CD4-positive, alpha-beta T cell treated with Interleukin-17A for 4 hours (primary cell): ENCODE measurements at places on chromosomes 3 and 15.

- DNase-seq, result no peak
Observed at GRCh38 chr3:185502987-185503386, 4.2 kb upstream of the TMEM41A start.

- DNase-seq, result no peak
Observed at GRCh38 chr3:34419801-34420200, 621.4 kb downstream of the PDCD6IP start.

DNA sequence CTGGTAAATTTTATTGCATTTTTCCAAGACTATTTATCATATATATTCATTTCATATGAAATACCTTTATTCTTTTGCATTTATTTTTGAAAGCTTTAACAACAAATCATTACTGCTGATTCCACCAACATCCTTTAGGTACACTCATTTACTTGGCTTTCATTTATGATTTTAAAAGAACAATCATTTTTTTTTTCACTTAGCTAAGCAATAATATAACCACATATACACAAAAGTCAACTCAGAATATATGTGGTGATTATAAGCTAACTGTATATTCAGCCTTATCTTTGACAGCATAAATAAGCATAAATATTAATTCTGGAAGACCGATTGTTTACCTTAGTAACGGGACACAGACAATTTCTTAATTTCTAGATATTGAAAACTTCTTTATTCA is 458.6 kb upstream of the ZNF385D start:
- no peak for DNase-seq

DNA sequence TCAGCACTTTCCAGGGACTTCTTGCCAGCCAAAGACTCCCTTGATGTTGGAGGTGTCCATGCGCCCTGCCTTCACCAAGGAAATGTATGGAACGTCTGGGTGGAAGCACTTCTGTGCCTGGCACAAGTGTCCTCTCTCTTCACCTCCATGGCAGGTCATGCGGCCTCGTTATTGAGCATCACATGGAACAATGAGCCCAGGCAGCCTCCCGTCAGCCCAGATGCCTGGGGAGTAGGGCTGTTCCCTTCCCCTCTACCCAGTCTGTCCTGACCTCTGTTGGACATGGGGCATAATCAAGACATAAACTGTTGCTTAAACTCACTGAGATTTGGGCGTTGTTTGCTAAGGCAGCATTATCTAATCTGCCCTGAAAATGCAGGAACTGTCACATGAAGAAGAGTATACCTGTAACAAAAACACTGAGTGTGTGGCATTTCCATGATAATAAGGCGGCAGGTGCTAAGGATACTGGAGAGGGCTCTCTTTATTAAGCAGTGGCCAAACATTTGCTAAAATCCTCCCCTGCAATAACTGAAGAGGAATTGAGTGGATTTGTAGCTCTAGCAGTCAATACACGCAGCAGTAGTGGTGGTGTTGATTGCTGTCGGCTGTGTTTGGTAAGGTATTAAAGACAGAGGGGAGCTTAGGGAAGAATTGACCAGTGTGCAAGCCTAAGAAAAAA is 338.2 kb upstream of the ATP10A start:
- DNase-seq, result no peak

GRCh38 chr15:65326117-65326526 is 21.6 kb downstream of the RNU5B-1 start:
- no peak for DNase-seq

GRCh38 chr15:84824260-84825007 is 7.3 kb downstream of the ALPK3 start:
- no peak for DNase-seq

GRCh38 chr3:191412759-191413158 is 48.2 kb upstream of the PYDC2 start:
- DNase-seq, result no peak

- DNase-seq, result no peak
Observed at GRCh38 chr3:178137831-178138230, 398.4 kb upstream of the KCNMB2 start.

DNA sequence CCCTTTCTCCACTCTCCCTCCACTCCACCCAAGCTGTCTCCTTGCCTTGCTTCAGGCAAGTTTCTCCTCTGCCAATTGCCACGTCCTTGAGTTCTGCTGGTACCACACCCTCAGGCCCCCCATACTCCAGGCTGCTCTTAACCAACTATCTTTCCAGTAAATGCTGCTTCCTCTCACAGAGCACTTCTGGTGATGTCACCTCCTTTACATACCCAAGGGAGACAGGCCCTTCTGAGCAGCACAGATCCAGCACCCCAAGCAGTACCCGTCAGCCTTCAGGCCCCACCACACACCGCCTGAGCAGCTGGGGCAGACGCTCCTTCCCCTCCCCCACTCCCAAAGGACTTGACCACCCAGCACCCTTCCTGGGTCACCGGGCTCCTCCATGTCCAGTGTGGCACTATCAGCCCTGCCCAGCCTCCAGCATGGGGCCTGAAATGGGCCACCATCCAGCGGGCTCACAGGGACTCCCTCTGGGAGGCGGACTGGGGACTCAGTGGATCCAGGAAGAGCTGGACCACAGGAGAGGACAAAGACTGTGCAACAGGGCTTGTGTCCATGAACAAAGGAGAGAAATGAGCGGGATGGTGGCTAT is 50.2 kb downstream of the KLF15 start:
- DNase-seq, result no peak

- no peak for DNase-seq
Observed at GRCh38 chr3:59749291-59749690, 699.5 kb upstream of the CFAP20DC start.

- DNase-seq, result no peak
Observed at GRCh38 chr3:125067225-125067624, 11.4 kb upstream of the HEG1 start.

- DNase-seq, result no peak
Observed at GRCh38 chr3:94716326-94717018, 653.6 kb downstream of the NSUN3 start.

DNA sequence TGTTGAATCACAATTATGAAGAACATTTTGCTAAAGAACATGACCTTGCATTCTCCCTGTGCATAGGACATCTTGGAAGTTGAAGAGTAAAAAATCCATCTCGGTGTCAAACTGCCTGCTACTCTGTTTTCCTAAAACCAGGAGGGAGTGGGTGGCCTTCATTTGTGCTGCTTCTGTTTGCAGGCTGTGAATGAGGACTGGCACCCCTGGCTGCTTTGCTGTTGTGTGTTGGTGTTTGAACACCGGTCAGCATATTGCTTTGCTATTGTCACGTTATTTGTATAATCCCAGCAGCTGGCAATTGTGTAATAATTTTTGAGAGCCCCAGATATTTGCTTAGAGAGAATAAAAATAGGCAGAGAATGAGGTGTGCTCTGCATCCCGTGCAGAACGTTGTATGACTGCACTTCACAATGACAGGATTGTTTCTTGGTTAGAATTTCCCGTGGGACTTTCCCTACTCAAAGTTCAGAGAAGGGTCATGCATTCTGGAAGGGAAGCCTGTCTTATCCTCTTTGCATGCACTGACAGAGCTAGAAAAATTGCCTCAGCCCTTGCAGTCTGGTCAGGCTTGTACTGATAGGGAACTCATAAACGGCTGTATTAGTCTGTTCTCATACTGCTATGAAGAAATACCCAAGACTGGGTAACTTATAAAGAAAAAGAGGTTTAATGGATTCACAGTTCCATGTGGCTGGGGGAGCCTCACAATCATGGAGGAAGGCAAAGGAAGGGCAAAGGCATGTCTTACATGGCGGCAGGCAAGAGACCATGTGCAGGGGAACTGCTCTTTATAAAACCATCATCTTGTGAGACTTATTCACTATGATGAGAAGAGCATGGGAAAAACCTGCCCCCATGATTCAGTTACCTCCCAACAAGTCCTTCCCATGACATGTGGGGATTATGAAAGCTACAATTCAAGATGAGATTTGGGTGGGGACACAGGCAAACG is 16.3 kb downstream of the SV2B start:
- no peak for DNase-seq

DNA sequence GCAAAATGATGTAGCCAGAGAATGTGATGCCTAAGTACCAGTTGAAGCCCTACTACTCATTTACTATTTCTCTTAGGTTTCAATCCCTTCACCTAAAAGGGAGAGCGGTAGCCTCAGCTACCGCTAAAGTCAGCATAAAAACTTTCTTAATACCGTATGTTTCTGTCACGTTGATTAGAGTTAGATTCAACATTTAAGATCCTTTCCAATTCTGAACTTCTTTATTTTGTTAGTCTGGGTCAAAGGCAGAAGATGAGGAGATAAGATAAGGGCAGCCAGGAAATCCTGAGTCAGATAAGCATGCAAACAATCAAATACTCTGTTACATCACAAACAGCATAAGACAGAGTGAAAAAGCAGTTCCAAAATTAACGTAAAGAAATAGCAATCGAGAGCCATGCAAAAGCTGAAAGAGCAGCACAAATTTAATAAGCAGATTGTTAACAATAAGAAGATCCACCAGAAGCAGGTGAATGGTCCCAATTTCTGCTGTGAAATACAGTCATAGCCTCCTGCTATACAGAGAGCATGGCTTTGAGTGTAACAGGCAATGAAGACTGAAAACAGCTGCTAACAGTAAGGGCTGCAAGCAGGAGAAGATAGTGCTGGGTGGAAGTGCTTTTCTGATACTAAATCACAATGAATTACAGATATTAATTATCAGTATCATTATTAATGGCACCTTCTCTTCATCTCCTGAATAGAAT is 3.0 kb downstream of the TMEM207 start:
- DNase-seq, result no peak

GRCh38 chr3:64460877-64461276 is 226.9 kb downstream of the ADAMTS9 start:
- DNase-seq, result no peak

DNA sequence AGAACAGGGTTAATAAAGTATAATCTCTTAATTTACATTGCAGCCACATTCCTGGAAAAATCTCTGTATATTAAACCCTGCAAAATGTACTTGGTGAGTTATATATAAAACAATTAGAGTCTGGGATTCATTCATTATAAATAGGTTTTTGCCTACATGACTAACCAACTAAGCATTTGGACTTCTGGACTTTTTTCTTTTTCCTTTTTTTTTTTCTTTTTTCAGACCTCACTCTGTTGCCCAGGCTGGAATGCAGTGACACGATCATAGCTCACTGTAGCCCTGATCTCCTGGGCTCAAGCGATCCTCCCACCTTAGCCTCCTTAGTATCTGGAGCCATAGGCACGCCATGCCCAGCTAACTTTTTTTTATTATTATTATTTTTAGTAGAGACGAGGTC is 4.5 kb downstream of the DNAJC13 start:
- no peak for DNase-seq

DNA sequence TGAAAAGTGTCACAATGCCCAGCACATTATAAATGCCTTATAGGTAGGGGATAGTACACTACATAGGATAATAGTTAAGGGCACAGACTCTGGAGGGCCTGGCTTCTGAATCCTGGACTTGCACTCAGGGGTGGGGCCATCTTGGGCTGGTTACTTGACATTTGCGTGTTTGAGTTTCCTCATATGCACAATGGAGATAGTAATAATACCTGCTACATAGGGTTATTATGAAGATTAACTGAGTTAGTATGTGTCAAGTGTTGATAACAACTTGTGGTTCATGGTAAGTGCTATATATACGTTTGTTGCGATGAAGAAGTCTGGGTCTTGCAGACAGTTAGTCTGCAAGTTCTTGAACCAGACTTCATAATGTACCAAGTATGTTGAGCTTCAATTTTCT is 37.0 kb downstream of the MITF start:
- no peak for DNase-seq

DNA sequence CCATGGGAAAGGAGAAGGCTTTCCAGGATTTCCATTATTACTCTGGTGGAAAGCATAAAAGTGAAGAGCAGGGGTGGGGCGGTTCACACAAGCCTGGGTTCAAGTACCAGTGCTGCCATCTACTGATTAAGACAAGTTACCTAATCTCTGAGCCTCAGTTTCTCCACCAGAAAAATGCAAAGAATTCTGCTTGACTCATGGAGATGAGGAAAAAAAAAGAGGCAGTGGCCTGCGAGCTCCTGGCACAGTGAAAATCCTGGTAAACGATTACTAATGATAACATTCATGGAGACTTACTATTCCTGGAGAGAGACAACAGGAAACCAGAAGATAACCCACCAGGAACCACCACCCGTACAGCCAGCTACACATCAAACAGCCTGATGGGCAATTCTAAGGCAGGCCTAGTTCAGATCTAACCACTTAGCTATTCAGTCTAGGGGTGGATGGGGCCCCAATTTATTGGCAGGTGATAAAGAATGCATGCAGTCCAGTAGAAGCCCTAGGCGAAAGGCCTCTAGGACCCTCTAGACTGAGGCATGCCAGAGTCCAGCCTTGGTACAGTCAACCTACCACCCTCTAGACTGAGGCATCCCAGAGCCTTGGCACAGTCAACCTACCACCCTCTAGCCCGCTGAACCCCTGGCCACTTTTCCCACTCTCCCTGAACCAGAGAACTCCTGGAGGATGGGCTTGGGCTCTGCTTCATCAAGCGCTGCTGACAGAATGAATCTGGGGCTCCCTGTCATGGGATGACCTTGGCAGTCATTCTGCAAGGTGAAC is 2.5 kb downstream of the AMOTL2 start:
- no peak for DNase-seq

GRCh38 chr3:135860761-135861160 is 104.8 kb upstream of the PPP2R3A start:
- DNase-seq, result no peak

DNA sequence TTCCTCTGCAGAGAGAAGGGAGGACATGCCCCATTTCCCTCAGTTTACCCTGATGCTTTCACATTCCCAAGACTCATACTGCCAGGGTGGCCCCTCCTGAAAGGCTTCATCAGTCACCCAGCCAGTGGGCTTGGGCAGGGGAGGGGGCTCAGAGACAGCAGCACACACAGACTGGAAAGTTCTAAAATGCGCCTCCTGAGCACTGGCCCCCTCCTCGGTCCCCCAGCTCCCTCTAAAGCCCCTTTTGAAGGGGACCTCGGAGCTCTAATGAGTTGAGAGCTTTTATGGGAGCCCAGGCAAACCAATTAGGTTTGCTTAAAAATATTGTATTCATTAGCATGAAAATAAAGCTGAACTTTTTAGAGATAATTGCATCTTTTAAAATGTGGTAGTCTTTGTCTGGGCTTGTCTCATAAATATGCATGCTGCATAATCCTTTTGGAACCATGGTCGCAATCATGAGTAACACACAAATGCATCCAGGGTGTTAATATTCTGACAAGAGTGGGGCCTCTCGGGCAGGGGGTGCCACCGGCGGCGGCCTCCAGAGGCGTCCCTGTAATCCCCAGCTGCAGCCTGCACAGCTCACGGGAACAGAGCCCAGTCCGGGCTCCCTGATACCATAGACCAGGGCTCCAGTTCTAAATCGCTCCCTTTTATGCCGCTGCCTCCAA is 78.5 kb downstream of the RPLP1 start:
- no peak for DNase-seq
